Bronchus fibroblast of lung (primary cell): ENCODE measurements at places on chromosomes 6 and 20. TPM values are rescaled to one million over a fixed set of nuclear protein-coding genes. Genes with fewer than 3 reads are reported as not detected.

Gene PPP2R5D
- 54.3 and 71.8 TPM in 2 replicates for total RNA-seq

Gene ACTL10
- 2.0 and 2.1 TPM in 2 replicates for total RNA-seq

Gene CD93
- not detected in 2 replicates for total RNA-seq

Gene RBPJL
- total RNA-seq: not detected in 2 replicates

Gene IMPG1
- 0.30 TPM in 1 of 2 replicates, not detected in the other for total RNA-seq

Gene ESR1
- total RNA-seq: under 0.01 TPM in 2 replicates

Gene SLC22A16
- total RNA-seq: 0.15 and 0.17 TPM in 2 replicates

Gene AVP
- not detected in 2 replicates for total RNA-seq

Gene BPIFB4
- not detected in 2 replicates for total RNA-seq

Gene LGSN
- not detected in 2 replicates for total RNA-seq

Gene GMPR
- total RNA-seq: 1.7 and 2.8 TPM in 2 replicates

Gene LZTS3
- total RNA-seq: 1.2 and 1.5 TPM in 2 replicates

Gene DNAH8
- not detected in 2 replicates for total RNA-seq

Gene GCM1
- total RNA-seq: not detected in 2 replicates

Gene AGER
- total RNA-seq: 1.0 and 1.3 TPM in 2 replicates

Gene IPCEF1
- under 0.01 TPM in 1 of 2 replicates, not detected in the other for total RNA-seq

Gene BCKDHB
- 7.7 and 8.9 TPM in 2 replicates for total RNA-seq

Gene RBM12
- 27.4 and 30.6 TPM in 2 replicates for total RNA-seq

Gene MRAP2
- 0.15 TPM in 1 of 2 replicates, not detected in the other for total RNA-seq

Gene FITM2
- total RNA-seq: 5.9 and 6.8 TPM in 2 replicates

Gene HINT3
- 10.4 and 10.9 TPM in 2 replicates for total RNA-seq

Gene NOTCH4
- 2.0 and 2.5 TPM in 2 replicates for total RNA-seq

Gene MYMX
- not detected in 2 replicates for total RNA-seq

Gene SPATS1
- total RNA-seq: not detected in 2 replicates

Gene LY86
- total RNA-seq: not detected in 2 replicates

Gene TCP11
- total RNA-seq: 0.15 and 0.50 TPM in 2 replicates

Gene PDYN
- not detected in 2 replicates for total RNA-seq

Gene CRISP3
- total RNA-seq: not detected in 2 replicates
